Glutamatergic neuron (in vitro differentiated cells): ENCODE measurements at places on chromosomes 1 and 21.

GRCh38 chr1:65812065-65812464 is 19.4 kb downstream of the PDE4B start:
- H3K4me3 ChIP-seq: peak overlapping the region; percentile 2
- DNase-seq: no peak
- no peaks in the 10 kb centered on the region for H3K27me3 ChIP-seq

GRCh38 chr1:190320952-190321351 is 156.7 kb downstream of the BRINP3 start:
- no peaks in the 10 kb centered on the region for H3K4me1 ChIP-seq
- DNase-seq: no peak
- H3K4me3 ChIP-seq: no peak overlapping the region
- no peaks in the 10 kb centered on the region for H3K36me3 ChIP-seq
- H3K27ac ChIP-seq: no peak overlapping the region

- peaks cover 50% of the 10 kb centered on the region for H3K4me1 ChIP-seq
- no peak for DNase-seq
- peaks cover 6% of the 10 kb centered on the region for H3K27me3 ChIP-seq
- H3K27ac ChIP-seq: no peak overlapping the region
Observed at GRCh38 chr1:61444288-61444687, 280.7 kb downstream of the TM2D1 start.

GRCh38 chr1:76302711-76303339 is 228.3 kb downstream of the ST6GALNAC3 start:
- H3K27me3 ChIP-seq: no peaks in the 10 kb centered on the region
- H3K4me3 ChIP-seq: no peak overlapping the region
- peaks cover 2% of the 10 kb centered on the region for H3K4me1 ChIP-seq
- DNase-seq: no peak
- H3K27ac ChIP-seq: no peak overlapping the region

GRCh38 chr1:230794431-230794830 is 47.2 kb downstream of the CAPN9 start:
- H3K4me1 ChIP-seq: no peaks in the 10 kb centered on the region
- H3K4me3 ChIP-seq: no peak overlapping the region
- no peak for DNase-seq
- H3K27me3 ChIP-seq: peaks cover 2% of the 10 kb centered on the region
- H3K36me3 ChIP-seq: no peaks in the 10 kb centered on the region

DNA sequence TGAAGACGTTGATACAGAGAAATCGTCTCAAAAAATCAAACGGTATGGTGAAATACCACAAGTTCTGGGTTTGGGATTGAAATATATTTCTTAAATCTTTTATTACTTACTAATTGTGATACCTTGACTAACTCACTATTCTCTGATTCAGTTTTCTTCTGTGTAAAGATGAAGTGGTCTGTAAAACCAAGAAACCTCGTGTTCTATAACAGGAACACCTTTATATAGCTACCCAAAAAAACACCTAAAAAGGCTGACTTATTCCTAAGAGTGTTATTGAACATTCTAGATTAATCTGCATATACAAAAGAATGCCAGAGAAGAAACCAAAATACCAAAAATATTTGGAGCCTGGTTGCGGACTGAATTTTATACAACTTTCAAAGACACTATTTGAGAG is 721 bp downstream of the LRRIQ3 start:
- H3K4me1 ChIP-seq: no peaks in the 10 kb centered on the region
- peaks cover 3% of the 10 kb centered on the region for H3K27me3 ChIP-seq
- H3K36me3 ChIP-seq: no peaks in the 10 kb centered on the region
- no peak for DNase-seq
- H3K27ac ChIP-seq: peak overlapping the region; percentile 87
- H3K4me3 ChIP-seq: peak overlapping the region; percentile 83

- peaks cover 3% of the 10 kb centered on the region for H3K27me3 ChIP-seq
- H3K27ac ChIP-seq: no peak overlapping the region
- H3K4me1 ChIP-seq: peaks cover 9% of the 10 kb centered on the region
- no peaks in the 10 kb centered on the region for H3K36me3 ChIP-seq
- DNase-seq: no peak
Observed at GRCh38 chr1:64623750-64624191, 121.1 kb upstream of the RAVER2 start.

- no peak overlapping the region for H3K27ac ChIP-seq
- H3K4me3 ChIP-seq: no peak overlapping the region
- H3K27me3 ChIP-seq: peaks cover 8% of the 10 kb centered on the region
- H3K36me3 ChIP-seq: no peaks in the 10 kb centered on the region
Observed at GRCh38 chr1:39415553-39415952, 75.9 kb upstream of the BMP8A start.

DNA sequence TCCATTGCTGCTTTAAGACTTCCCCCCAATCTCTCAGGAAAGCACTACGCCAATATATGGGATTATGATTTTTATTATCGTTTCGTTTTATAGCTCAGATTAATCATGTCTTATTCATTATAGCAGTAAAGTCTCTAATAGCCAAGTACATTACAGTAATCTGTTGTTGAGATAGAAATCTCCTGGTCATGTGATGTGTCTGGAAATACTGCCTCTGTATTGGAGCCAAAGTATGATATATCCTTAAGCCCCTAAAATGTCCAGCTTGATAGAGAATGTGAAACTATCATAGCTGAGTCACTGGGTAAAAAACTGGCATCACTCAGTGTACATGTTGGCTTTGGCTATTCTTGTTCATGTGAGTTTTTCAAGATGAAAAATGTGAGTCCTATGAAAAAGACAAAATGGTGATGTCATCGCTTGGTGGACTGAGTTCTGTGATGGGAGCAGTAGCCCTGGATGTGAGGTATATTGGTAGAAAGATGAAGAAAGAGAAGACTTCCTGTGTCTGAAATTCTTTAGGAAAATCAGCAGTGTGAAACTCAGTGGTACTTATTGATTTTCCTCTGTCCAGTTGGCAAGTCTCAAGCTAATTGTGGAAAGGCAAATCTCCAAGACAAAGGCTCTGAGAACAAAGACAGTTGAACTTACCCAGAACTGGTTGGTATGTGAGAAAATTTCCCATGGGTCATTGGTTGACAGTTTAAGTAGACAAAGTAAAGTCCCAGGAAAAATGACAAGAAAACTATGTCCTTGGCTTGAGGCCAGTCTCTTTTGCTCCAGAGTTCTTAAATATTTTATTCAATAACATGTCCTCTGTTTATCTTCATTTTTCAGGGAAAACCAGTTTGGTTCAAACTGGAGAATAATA is 76.2 kb downstream of the BRINP2 start:
- no peak overlapping the region for H3K27ac ChIP-seq
- H3K27me3 ChIP-seq: peaks cover 3% of the 10 kb centered on the region
- no peak overlapping the region for H3K4me3 ChIP-seq
- DNase-seq: no peak

GRCh38 chr1:169858467-169858866 is 35.2 kb downstream of the SCYL3 start:
- H3K36me3 ChIP-seq: no peaks in the 10 kb centered on the region
- no peaks in the 10 kb centered on the region for H3K27me3 ChIP-seq
- H3K4me1 ChIP-seq: no peaks in the 10 kb centered on the region
- no peak overlapping the region for H3K4me3 ChIP-seq

DNA sequence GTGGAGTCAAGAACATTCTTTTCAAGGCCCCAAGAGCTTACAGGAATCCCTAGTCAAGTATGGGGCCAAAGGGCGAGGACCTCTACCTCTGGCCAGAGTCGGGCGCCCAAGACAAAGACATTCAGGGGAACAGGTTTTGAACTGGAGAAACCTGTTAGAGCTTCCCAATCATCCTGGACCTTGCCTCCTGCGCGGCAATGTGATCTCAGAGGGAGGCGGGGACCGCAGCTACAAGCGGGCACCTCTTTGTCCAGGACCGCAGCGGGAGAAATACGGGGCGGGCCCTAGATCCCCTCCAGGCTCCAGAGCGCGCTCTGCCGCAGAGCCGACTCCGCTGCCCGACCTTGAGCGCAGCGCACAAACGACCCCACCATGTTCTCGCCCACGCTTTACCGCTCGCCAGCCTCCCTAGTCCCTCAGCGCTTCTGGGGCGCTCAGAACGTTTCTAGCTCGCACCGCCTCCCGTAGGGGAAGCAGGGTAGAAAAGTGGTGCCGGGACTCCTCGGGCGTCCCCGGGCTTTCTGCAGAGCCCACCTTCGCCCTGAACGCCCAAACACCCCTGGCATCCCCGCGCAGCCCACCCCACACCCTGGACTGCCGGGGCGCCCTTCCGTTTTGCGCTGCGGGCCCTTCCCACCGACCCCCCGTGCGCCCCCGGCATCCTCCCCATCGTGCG is 28.1 kb downstream of the RABIF start:
- H3K27ac ChIP-seq: peak overlapping the region; percentile 82
- peak; percentile 72 for DNase-seq
- no peaks in the 10 kb centered on the region for H3K36me3 ChIP-seq
- peaks cover 6% of the 10 kb centered on the region for H3K27me3 ChIP-seq

GRCh38 chr1:175981128-175981527 is 226.0 kb downstream of the COP1 start:
- peaks cover 2% of the 10 kb centered on the region for H3K4me1 ChIP-seq
- no peaks in the 10 kb centered on the region for H3K27me3 ChIP-seq
- no peak for DNase-seq
- no peak overlapping the region for H3K27ac ChIP-seq
- H3K36me3 ChIP-seq: peaks cover 44% of the 10 kb centered on the region

DNA sequence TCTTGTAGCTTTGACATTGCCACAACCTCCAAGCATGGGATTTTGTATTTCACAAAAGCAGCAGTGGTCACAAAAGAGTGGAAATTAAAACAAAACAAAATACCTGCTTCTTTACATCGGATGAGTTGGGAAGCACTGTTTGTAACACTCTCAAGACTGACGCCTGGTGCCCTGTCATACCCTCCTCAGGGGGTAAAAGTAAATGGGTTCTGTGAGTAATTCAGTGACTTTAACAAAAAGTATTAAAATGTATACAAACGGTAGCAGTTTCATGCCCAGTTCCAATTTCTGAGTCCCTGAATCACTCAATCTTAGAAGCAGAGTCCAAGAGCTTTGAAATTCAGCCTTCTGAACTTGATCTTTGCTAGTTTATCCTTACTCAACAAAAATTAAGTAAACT is 152.5 kb downstream of the TIAM1 start:
- H3K4me1 ChIP-seq: no peaks in the 10 kb centered on the region
- H3K4me3 ChIP-seq: no peak overlapping the region
- H3K27ac ChIP-seq: no peak overlapping the region
- no peaks in the 10 kb centered on the region for H3K27me3 ChIP-seq
- DNase-seq: no peak

GRCh38 chr1:30414851-30415165 is 308.6 kb downstream of the MATN1 start:
- peaks cover 2% of the 10 kb centered on the region for H3K27me3 ChIP-seq
- H3K36me3 ChIP-seq: no peaks in the 10 kb centered on the region
- no peaks in the 10 kb centered on the region for H3K4me1 ChIP-seq
- H3K27ac ChIP-seq: no peak overlapping the region
- DNase-seq: no peak
